ENCODE measurements at places on chromosomes 5 and 9.
A peak's percentile ranks its signal among the peaks of the same experiment; 100 is the strongest.

DNA sequence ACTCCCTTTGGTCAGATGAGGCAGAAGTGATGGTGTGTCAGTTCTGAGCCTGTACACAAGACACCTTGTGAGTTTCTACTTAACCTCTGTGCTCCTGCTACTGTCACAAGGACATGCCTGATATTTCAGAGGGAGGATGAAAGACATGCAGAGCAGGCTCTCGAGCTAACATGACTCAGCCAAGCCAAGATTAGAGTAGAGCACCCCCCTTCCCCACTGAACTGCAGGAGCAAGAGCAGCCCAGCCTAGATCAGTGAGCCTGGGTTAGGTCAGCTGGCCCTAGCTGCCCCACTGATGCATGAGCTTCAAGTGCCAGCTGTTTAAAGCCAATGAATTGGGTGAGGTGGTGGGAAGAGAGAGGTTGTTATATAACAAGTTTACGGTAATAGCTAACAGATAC lies 36.7 kb downstream of the BRINP1 start:
- DNase-seq = no peak

GRCh38 chr9:110758201-110758600 lies 89.6 kb downstream of the MUSK start:
- no peak for DNase-seq

DNA sequence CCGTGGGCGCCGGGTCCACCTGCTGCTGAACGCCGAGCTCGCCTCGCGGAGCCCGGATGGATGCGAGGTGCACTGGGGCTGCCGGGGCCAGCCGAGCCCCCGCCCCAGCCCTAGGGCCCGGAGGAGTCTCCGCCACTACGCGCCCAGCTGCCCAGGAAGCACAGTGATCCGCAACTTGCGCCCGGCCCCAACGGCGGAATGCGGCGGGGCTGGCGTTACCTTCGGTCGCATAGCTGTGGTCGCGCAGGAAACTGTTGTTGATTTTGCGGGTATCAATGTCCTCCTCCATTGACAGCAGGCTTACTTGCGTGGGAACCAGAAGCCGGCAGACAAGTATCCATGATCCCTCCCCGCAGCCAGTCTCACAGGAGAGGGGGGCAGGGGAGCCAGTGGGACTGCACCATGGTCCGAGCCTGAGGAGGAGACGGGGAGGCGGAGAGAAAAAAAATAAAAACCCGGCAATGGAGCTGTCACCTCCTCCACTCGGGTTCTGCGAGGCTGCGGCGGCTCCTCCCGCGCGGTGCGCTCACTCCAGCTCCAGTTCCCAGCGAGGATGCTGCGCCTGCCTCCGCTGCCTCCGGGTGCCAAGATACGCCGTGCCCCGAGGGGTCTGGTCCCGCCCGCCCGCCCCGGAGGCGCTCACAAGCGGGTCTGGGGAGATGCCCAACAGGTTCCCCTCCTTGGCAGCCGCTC lies 628 bp downstream of the PPP2R2B start:
- DNase-seq = no peak

GRCh38 chr5:69129413-69129812 lies 35.6 kb downstream of the SLC30A5 start:
- peak; percentile 92 for DNase-seq

- DNase-seq = no peak
Measured at GRCh38 chr9:131475956-131476776, 26.6 kb upstream of the POMT1 start.

- DNase-seq = peak; percentile 60
Measured at GRCh38 chr5:96483878-96484277, 50.8 kb upstream of the PCSK1 start.

DNA sequence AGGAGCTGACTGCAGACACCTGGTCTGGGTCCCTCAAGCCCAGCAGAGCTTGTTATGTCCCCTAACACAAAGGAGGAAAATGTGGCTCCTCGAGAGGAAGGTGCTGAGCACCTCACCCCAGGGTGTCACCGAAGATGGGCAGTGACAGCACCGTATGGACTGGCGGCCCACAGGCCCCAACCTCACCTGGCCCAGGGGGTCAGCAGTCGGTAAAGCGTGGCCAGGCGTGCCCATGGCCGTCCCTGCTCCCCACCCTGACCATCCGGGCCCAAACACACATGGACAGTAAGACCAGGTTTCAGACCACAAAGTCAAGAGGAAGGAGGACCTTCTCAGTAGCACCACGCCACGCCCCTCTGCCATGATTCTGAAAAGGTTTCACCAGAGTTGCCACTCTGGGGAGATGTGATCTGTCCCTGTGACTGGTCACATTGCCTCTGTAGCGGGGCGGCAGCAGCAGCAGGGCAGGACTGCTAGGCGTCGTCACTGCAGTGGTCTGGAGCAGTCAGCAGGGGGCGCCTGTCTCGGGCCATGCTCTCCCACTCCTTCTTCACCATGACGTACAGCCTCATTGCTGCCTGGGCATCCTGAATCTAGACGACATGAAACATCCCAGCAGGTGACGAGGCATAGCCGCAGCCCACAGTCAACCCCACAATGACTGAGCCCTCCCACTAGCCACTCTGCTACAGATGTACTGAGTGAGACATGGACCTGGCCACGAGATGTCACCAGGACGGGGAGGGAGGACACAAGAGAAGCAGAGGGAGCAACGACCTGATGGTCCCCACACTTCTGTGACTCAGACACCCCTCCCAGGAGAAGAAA lies 11.1 kb downstream of the REXO4 start:
- peak; percentile 75 for DNase-seq

DNA sequence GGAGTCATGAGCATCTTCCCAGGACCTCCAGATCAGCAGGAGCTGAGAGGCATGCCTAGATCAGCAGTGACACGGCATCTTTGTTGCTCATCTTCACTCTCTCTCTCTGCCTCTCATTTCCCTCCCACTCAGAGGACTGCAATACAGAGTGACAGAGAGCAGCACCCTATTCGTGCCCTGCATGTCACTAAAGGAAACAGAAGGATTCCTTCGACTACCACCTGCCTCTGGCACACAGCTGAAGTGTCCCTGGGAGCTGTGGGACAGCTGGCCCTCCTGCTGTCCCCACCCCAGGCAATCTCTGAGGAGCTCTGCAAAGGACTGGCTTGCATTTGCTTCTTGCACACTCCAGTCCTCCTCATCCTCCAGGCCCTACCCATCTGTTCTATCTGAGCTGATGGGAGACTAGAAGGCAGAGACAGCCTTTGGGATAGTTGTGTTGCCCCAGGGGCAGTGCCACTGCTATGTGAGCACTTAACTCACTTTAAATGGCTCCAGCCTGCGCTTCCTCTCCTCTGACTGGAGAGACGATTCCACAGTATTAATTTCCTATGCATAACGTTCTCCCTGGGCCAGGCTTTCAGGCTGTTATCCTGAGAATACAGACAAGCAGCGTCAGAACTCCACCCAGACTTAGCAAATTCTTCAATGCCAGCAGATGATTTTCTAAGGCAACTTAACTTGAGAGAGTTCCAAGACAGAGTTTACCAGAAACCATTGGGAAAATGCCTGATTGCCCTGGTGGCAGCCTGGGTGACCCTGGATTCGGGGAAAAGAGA lies 167.6 kb upstream of the MAP1B start:
- DNase-seq = no peak

Data from fibroblast of mammary gland (primary cell).